Mesothelial cell of epicardium (in vitro differentiated cells): ENCODE measurements at places on chromosomes 1 and 21.

DNA sequence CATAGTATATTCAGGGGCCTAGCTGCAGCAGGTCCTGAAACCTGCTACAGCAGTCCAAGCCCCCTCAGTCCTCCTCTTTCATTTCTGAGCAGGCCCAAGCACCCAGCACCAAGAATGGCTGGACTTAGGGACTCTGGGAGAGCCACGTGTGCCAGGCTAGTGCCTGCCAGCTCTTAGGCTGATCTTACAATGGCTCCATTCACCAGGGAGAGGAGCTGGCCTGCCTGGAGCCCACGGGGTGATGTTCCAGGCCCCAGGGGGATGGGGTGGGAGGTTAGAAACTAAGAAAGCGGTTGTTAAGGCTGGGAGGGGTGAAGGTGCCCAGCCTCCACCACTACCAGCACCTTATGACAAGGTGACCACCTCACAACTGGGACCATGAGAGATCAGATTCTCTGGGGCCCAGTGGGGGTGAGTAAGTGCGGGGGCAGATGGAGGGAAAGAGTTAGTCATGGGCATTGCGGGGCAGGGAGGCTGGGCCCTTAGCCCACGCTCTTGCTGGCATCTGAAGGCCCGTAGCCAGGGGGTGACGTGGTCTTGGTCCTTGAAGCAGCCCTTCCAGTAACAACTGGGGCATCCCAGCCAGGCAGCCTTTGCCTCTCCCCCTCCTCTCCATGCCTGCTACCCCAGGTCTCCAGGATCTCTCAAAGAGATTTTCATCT, 30.3 kb upstream of the CLIC4 start:
- DNase-seq, result no peak

GRCh38 chr1:99527078-99527477, 118.8 kb upstream of the PALMD start:
- DNase-seq, result no peak

- DNase-seq, result no peak
Measured at GRCh38 chr1:232471250-232471649, 158.7 kb downstream of the SIPA1L2 start.

GRCh38 chr1:30856260-30856790, 52.2 kb downstream of the SDC3 start:
- no peak for DNase-seq

DNA sequence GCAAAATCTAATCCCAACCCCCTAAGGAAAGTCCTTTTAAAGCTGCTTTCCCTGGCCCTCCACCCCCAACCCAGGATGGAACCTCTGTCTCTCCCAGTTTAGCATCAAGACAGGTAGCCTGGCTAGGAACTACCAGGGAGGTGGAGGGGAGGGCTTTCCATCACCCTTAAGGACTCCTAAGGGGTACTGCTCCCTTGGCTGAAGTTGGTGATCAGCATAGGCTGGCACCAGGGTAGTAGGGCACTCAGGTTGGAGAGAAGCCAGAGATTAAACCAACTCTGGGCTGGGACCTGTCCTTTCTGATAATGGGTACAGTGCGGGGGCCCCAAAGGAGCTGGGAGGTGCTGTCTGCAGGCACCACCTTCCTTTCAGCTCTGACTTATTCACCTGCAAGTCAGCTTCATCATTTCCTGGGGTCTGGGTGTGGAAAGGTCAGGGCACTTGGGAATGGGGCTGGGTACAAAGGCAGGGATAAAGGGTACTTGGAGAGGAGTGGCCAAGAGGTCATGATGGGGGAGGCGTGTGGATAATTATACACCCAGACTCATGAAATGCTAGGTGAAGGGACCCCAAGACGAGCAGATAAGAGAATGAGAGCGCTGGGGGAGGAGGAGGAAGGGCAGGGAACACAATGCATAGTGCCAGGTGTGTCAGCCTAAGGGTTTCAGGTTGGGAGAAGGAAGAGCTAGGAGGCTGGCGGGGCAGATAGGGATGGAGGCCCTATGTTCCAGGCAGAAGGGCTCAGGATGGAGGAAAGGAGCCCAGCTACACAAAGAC, 1.2 kb downstream of the ARHGEF2 start:
- no peak for DNase-seq

DNA sequence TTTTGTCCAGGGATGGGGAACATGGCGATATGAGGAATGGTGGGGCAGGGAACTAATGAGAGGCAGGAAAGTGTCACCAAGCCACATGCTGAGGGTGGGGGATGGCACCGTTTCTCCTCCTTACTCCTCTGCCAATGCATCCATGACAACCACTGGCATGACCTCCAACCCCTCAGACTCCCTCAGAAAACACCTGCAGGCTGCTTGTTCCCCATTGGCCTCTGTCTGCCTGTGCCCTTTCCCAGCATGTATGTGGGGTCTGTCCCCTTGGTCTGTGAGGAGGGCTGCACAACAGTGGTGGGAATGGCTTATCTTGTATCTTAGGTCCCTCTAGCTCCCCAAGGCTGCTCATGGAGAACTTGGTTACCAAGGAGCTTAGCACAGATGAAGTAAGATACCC, 137.2 kb upstream of the NGF start:
- no peak for DNase-seq

GRCh38 chr1:109901524-109902145, 9.0 kb upstream of the CSF1 start:
- DNase-seq, result no peak

- no peak for DNase-seq
Measured at GRCh38 chr1:242428399-242429190, 95.9 kb downstream of the PLD5 start.

DNA sequence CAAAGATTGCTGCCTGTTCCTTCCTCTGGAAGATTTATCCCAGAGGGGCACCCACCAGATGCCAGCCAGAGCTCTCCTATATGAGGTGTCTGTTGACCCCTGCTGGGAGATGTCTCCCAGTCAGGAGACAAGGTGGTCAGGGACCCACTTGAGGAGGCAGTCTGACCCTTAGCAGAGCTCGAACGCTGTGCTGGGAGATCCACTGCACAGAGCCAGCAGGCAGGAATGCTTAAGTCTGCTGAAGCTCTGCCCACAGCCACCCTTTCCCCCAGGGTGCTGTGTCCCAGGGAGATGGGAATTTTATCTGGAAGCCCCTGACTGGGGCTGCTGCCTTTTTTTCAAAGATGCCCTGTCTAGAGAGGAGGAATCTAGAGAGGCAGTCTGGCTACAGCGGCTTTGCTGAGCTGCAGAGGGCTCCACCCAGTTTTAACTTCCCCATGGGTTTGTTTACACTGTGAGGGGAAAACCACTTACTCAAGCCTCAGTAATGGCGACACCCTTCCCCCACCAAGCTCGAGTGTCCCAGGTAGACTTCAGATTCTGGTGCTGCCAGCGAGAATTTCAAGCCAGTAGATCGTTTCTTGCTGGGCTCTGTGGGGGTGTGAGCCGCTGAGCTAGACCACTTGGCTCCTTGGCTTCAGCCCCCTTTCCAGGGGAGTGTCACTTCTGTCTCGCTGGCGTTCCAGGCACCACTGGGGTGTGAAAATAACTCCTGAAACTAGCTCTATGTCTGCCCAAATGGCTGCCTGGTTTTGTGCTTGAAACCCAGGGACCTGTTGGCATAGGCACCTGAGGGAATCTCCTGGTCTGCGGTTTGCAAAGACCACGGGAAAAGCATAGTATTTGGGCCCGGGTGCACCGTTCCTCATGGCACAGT, 51.1 kb upstream of the PDC start:
- DNase-seq, result no peak

GRCh38 chr21:37564924-37565529, 198.5 kb downstream of the DYRK1A start:
- DNase-seq, result no peak

GRCh38 chr21:37575580-37575979, 209.0 kb downstream of the DYRK1A start:
- no peak for DNase-seq

- DNase-seq, result no peak
Measured at GRCh38 chr1:209512821-209513220, 70.7 kb upstream of the CAMK1G start.

DNA sequence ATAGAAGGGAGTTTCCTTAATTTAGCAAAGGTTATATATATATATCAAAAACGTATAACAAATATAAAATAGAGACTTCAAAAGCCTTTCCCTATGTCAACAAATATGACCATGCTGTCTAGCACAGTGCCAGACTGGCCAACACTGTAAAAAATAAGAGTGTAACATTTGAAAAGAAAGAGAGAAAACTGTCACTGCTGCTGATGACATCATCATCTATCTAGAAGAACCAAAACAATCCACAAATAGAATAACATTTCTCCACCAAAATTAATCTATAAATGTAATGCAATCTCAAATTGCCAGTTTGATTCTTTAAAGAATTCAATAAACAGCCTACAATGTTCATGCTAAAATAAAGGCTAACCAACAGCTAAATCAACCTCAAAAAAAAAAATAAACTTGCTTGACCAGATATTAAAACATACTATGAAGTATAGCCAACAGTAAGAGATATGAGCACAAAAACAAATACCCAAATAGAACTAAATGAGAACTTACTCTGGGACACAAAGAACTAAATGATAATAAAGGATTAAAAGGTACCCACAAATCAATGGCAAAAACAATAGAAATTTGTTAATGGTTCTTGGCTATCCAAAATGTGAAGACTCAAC, 50.2 kb downstream of the ENAH start:
- DNase-seq, result no peak

GRCh38 chr1:8689431-8690252, 127.8 kb downstream of the RERE start:
- no peak for DNase-seq

- DNase-seq, result no peak
Measured at GRCh38 chr1:19427087-19427781, 58.1 kb downstream of the CAPZB start.

DNA sequence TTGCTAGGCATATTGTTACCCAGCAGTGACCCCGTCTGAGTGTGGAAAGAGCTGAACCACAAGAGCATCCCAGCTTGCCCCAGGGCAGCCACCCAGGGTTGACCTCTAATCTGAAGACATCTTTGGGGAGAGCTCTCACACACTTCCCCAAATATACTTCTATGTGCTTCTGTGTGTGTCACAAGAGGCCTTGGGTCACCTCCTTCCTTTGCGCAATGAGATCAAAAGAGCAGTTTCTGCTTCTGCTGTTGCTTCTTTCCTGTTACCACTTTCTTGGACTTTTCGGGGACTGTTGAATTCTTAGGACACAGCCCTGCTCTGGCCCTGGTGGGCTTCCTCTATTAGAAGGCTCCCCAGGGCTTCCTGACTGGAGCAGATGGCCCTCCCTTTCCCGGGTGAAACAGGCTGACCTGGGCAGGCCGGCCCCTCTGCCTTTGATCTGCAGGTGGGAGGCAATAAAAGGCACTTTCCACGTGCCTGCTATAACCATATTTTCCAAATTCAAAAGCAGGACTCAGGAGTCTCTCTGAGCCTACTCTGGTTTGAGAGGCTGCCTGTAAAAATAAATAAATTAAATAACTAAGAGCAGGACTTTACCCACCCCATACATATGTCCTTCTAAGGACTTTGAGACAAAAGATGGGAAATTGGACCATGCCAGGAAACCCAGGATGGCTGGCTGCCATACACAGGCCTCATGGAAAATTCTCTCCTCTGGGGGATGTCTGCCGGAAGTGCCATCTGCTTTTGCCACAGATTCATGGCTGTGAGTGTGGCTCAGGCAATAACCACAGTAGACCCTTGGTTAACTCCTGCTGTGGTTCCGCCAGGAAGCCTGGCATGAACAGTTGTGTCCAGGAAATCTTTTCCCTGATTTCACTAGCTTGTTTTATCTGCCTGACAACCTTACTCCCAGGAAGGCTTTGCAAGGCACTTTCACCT, 28.3 kb upstream of the RCSD1 start:
- no peak for DNase-seq

DNA sequence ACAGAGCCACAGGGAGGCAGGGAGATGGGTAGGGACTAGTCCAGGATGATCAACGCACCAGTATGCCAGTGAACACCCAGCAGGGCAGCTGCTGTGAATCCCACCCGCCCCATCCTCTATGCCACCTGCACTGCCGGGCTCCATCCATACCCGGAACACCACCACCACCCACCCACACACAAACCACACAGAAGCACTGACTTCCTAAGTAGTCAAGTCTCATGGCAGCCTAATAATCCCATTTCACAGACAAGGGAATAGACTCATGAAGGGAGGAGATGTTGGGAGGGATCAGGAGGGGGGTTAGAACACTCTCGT, 6.3 kb downstream of the DRAXIN start:
- DNase-seq, result no peak

DNA sequence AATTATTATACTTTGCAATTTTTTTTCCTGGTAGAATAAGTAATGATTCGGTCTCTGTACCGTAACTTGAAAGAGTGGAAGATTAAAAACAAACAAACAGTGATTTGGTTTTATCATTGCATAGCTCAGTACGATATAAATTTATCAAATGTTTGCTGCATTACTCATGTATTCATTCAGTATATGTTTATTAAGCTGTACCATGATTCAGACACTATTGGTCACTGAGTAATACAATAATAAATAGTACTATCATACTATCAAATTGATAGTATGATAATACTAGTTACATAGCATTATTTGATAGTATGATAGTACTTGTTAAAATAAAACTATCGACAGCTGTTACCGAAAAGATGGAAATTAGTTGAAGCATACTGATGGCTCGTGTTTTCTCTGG, 12.1 kb downstream of the CENPF start:
- no peak for DNase-seq

- DNase-seq, result no peak
Measured at GRCh38 chr1:172843444-172843843, 184.5 kb downstream of the FASLG start.

DNA sequence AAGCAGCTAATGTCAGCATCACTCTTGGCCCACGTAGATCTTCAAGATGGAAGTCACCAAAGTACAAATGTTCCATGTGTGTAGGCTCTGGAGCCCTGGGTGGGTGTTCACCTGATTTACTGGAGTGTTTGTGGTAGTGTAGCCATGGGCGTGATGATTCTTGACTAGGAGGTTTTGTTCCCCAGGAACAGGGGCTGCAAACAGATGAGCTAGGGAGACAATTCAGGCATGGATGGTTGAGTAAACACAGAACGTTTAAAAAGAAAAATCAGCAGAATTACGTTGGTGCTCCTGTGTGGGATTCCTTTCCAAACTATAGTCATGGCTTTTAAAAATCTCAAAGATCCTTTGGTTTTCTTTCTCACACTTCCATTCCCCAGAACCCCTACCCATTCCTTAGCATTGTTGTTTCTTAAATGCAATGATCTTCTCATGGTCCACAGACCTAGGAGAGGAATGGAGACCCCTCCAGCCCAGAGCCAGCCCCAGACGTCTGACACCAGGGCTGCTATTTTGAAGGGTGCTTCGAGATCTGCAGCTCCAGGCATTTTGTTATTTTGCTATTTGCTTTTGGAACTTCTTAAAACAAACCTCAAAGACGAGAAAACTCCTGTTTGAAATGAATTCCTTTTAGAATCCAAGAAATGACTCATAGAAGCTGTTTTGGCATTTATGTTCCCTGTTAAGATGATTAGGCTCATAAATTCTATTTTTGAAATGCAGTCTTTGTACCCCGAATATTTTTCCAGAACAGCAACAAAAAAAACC, 115.1 kb downstream of the ETS2 start:
- DNase-seq, result no peak
